ENCODE measurements at places on chromosomes 4 and X.

DNA sequence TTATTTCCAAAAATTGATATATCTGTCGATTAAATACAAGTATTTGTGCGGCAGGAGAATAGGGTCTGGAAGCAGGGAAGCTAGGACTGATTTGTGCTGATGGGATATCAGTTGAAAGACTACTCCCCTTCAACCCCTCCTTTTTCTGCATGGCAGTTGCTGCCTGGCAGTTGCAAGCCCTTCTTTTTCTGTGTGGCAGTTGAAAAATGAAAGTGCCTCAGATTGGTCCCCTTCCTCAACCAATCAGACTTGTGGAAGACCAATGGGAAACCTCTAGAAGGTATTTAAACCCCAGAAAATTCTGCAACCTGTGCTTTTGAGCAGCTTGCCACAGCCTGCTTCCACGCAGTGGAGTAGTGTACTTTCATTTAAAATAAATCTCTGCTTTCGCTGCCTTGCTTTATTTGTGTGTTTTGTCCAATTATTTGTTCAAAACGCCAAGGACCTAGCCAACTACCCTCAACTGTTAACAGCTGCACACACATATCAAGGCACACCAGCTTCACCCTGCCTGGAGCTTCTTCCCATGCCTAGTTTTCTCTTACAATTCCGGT is 1.5 kb upstream of the TMA16 start:
- no peak for DNase-seq

- DNase-seq, result no peak
Observed at GRCh38 chr4:23039818-23040217, 347.1 kb downstream of the GBA3 start.

DNA sequence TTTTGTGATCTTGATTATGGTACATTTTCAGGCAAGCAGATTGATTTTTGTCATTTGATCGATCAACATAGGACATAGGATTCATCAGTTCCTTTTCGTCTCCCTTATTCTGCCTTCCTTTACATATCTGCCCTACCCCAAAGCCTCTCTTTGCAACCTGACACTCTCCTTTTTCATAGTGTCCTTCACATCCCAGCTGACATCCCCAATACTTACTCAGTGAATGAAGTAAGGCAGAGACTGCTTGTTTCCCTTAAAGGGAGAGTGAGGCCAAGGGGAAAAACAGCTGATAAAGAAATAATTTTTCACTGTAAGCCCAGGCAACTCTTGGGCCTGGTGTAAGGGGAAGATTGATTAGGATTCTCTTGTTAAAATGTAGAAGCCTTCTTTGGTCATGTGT is 69.8 kb downstream of the GBA3 start:
- DNase-seq, result no peak

- no peak for DNase-seq
Observed at GRCh38 chr4:102524691-102525090, 23.5 kb downstream of the NFKB1 start.

DNA sequence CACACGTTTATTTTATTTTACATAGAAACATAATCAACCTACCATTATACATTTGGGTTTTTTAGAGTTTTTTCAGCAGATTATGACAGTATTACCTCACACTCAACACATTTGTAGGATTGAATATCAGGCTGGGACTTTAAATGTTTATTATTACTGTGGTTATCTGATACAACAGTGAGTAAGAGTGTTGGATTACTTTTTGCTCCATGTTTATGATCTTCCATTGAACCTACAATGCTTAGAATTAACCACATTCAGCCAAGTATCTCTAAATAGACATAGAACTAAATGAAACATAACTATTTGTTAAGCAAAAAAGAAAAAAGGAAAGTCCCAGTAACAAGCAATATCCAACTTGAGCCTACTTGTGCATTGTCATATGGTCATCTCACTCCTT is 607.4 kb upstream of the PITX2 start:
- DNase-seq, result no peak

- DNase-seq, result no peak
Observed at GRCh38 chr4:111115881-111116280, 493.0 kb upstream of the PITX2 start.

Data from HEK293T (cell line).